Esophagus muscularis mucosa (tissue), 4 donors: ENCODE measurements at places on chromosomes 2 and 18. TPM values are rescaled to one million over a fixed set of nuclear protein-coding genes. Genes with fewer than 3 reads are reported as not detected.

ELOA2 gene
- not detected for total RNA-seq

GPR35 gene
- 1.9 TPM for total RNA-seq

FAM168B gene
- 187 TPM for total RNA-seq

COPS9 gene
- 202 TPM for total RNA-seq

AOX1 gene
- total RNA-seq: 113 TPM

ARHGAP25 gene
- 5.7 TPM for total RNA-seq

ARHGEF33 gene
- total RNA-seq: 2.1 TPM

ZNF396 gene
- total RNA-seq: 1.4 TPM

EDAR gene
- total RNA-seq: not detected

FHOD3 gene
- 51.4 TPM for total RNA-seq

CHRND gene
- total RNA-seq: not detected
